HTR-8/SVneo (cell line): ENCODE measurements at places on chromosomes 1 and 21.

GRCh38 chr1:117093870-117094621, 27.5 kb downstream of the TRIM45 start:
- DNase-seq = peak; percentile 19

DNA sequence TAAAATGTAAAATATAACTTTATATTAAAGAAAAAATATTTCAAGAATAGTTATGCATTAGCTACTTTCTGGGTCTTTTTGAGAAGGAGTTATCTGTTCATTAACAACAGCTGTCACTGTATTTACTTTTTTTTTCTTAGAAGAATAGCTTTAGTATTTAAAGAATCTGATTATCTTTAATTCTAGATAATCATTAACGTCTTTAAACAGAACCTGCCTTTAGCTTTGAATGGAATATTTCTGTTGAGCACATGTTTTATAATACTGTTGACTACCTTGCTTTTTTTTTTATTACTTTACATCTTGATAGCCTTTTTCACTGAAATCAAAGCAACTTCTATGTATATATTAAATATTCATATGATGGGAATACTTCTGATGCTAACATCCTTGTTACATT, 132.0 kb downstream of the CLEC20A start:
- DNase-seq = no peak

- no peak for DNase-seq
Measured at GRCh38 chr1:186757851-186758250, 70.9 kb upstream of the PLA2G4A start.

DNA sequence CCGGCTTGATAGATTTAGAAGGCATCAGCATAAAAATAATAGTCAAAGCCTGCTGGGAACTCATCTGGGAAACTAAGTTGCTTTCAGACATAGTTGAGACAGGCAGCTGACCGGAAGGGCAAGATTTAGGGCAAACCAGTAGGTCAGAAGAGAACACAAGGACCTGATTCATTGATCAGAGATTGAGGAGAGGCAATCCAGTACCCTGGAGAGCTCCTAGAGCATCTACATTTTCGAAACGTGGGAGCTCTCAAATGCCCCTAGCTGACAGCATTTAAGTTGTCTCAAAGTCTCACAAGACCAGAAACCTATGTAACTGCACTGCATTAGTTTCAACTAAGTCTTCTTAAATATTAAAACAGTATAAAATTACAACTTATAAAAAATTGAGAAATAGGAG, 22.9 kb upstream of the MTF2 start:
- DNase-seq = peak; percentile 21

GRCh38 chr1:98964198-98964597, 40.5 kb downstream of the PLPPR5 start:
- DNase-seq = no peak

DNA sequence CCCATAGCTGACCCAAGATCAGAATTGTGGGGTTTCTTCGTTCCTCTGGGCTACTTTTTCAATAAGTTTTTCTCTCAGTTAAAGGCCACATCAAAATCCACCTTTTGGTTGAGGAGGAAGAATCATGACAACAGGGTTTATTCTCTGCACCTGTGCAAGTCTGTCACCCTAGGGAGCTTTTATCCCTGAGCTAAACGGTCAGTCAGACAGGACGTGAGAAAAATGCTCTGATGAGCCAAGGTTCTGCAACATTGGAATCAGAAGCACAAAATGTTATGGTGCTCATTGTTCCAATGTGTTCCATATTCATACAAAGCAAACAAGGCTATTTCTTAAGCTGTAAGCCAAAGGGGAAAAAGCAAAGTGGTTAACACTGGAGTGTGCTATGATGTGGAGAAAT, 7.4 kb upstream of the ERICH3 start:
- no peak for DNase-seq

GRCh38 chr1:9417695-9418094, 121.6 kb upstream of the SLC25A33 start:
- no peak for DNase-seq

GRCh38 chr1:240575981-240576662, 35.8 kb downstream of the GREM2 start:
- peak; percentile 53 for DNase-seq

DNA sequence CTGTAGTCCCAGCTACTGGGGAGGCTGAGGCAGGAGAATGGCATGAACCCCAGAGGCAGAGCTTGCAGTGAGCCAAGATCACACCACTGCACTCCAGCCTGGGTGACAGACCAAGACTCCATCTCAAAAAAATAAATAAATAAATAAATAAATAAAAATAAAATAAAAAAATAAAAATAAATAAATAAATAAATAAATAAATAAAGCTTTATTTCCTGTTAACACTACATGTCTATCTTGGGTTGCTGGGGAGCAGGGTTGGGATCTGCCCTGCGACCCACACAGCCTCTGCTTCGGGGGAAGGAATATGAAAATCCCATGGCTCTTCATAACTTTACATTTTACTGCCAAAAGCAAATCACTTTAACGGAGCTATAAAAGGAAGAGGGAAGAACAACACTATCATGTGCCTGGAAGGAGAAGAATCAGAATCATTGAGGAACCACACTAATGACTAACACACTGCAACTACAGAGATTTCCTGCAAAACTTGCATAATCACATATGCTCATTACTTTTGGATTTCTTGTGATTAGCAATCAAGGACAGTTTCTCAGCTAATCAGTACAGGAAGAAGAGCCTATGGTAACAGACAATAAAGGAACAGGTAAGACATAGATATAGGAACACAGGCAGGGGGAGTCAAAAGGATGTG, 72.8 kb upstream of the CD55 start:
- no peak for DNase-seq

DNA sequence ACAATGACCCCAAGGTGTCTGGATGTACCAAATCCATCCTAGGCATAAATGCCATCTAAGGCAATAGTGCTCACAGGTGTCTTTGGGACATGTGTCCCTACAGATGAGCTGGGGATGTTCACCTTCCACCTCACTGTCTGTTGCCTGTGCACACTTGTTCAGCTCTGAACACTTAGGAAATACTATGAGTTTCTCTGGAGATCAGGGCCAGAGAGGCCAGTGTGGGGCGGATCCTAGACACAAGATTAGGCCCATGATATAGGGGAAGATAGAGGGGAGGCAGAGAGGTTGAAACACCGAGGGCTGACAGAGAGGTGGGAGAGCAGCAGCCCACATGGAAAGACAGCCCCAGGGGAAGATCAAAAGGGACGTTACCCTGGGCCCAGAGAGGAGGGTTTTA, 25.6 kb downstream of the C1orf116 start:
- no peak for DNase-seq

GRCh38 chr1:76494807-76495206, 372.5 kb upstream of the ST6GALNAC5 start:
- DNase-seq = no peak

- DNase-seq = no peak
Measured at GRCh38 chr1:159187033-159187432, 15.6 kb downstream of the CADM3 start.

DNA sequence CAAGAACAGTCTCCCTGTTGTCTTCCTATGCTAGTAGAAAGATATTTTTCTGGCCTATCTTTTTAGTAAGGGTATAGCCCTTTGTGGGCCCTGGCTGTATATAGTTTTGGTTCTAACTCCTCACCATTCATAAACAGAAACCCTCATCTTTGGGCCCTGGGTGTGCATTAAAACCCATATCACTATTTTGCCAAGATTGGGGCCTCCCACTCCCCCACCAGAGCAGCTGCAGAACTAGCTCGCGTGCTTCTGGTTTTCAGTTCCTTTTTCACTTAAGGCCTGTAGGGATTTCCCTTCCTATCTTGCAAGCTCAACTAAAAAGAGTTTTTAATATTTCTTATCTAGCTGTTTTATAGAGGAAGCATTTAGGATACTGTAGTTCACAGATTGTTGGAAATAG, 106.4 kb downstream of the RGL1 start:
- no peak for DNase-seq

- no peak for DNase-seq
Measured at GRCh38 chr21:38910390-38911067, 104.8 kb downstream of the ETS2 start.

GRCh38 chr1:179785728-179786127, 42.6 kb downstream of the FAM163A start:
- DNase-seq = no peak

DNA sequence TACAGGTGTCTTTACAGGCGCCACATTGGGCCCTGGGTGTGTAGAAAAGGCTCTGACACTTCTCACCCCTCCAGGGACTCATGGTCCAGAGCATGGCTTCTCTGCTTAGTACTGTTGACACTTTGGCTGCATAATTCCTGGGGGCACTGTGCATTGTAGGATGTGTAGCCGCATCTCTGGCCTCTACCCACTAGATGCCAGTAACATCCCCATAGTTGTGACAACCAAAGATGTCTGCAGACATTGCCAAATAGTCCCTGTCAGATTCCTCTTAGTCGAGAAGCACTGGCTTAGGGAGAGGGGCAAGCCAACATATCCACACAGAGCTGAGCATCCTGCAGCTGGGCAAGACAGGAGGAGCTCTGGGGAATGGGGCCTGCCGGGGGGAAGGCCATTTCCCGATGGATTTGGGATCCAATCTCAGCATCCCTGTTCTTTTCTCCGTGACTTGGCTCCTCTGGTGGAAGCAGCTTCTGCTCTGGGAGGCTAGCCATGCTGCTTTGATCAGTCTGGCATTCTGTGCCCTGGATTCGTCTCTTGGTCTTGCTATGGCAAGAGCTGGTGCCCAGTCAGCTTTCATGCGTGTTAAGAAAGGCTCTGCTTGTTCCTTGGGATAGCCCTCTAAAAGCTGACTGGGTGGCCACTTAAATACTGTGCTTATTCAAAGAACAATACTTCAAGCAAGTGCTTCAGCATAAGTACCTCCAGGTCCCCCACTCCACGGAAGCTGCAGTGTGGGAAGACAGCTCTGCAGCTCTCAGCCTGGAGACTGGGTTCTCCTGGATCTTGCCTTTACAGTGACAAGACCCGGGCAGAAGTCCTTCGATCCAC, 38.3 kb upstream of the SCMH1 start:
- no peak for DNase-seq

DNA sequence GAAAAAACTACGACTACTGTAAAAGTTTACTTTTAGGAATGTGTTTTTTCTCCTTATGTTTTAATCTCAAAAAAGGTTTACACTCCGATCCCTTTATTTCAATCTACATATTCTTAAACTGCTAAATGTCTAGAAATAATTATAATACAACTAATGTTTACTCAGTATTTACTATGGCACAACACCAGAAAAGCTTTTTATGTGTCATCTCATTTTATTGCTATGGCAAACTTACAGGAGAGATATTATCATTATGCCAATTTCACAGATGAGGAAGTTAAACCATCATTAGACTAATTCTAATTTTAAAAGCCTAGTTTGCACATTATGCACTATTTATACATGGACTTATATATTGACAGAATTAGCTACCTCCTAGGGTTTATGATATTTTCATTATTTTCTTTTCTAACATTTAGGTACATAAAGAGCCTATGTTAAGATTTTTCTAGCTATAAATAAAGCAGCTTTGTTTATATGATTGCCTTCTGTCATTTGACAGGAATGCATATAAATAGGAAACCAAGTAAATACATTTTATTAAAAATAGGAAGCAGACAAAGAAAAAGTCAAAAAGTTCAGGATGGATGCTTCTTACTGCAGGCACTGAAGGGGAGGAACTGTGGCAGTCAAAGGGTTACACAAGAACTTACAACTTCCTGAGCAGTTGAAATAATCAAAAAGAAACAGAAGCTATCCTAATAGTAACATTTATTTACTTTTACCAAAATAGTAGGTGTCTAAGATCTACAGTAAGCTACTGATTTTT, 442.4 kb downstream of the LTN1 start:
- no peak for DNase-seq

DNA sequence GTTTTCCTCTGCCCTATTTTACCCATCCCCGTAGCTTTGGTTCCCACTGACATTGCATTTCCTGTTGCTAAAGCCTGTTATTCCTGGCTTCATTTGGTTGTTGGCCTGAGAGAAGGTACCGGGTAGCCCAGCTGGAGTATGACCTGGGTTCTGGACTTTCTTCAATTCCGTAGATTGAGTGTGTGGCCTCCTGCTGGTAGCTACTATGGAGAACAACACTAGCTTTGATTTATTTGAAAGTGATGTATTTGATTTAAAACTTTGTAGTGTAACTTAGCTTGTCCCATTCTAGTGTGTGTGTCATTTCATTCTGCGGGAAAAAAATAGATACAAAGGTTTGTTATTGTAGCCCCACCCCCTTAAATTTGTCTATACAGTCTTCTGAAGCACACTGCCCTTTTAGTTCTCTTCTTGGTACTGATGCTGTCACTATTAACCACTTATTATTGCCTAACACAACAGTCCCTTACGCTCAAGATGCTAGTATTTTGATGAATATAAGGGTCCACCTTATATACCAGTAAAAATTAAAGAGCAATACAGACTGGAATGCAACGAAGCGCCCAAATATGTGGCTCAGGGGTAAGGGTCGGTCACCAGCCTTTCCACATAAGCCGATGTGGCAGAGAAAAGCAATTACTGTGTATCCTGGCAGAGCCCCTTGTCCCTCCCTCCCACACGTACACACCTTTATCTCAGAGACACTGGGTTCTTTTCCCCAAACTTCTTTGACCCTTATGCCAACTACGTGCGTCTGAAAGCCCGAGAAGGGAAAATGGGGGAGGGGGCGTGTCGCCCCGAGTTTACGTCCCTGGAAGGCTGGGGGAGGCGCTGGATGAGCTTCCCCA, 643 bp upstream of the MOV10 start:
- DNase-seq = peak; percentile 21

- peak; percentile 52 for DNase-seq
Measured at GRCh38 chr1:204074274-204075138, 1.6 kb downstream of the SOX13 start.

DNA sequence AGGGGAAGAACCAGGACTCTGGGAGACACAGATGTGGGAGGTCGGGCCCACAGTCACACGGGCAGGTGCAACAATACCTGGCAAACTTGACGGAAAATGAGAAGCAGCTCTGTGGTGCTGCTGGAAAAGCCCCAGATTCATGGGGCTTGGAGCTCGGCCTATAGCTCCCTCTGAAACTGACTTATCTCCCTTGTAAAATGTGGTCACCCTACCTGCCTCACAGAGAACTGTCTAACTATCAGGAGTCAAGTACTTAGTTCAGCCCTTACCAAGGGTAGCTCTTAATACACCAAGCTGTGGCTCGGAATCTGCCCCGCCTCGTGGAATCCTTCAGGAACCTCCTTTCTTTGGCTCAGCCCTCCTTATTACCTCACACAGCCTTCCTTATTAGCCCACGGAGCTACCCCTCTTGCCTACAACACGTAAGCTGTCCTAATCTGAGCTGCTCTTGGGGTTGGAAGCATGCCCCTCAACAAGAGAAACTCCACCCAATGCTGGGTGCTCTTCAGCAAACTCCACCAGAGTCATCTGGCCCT, 68.9 kb downstream of the MRPL37 start:
- DNase-seq = no peak

- no peak for DNase-seq
Measured at GRCh38 chr21:26085127-26085526, 85.4 kb downstream of the APP start.

- no peak for DNase-seq
Measured at GRCh38 chr21:44402323-44403105, 49.1 kb downstream of the TRPM2 start.

DNA sequence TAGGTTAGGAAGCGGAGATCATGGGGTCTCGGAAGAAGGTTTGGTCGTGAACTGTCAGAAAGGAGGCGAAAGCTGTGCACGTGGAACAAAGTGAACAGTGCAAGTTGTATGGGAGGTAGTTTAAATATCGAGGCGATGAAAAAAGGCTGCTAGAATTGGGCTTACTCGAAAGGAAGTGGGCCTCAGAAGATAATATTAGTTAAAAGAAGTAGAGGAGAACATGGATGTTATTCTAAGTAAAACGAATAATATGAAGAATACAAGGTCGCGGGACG, 571 bp downstream of the WDR3 start:
- DNase-seq = no peak
